Kidney glomerular epithelial cell (primary cell): ENCODE measurements at places on chromosomes 7 and 10.

DNA sequence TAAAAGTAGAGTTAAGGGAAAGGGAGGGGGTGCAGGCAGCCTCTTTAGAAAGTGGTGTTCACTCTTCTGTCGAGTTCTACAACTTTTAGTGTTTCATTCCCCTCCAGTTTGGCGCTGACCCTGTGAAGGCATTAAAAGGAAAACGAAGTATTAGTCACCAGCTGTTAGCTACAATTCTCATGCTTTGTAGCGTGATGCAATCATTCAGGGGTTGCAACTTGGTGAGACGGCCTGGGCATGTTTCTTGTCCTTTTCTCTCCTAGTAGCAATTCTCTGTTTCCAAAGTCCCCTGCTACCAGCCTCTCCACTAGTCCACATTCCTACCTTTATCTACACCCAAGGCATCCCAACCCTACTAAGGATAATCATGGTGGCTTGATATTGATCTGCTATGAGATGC, 33.7 kb upstream of the DGKI start:
- no peak for DNase-seq

DNA sequence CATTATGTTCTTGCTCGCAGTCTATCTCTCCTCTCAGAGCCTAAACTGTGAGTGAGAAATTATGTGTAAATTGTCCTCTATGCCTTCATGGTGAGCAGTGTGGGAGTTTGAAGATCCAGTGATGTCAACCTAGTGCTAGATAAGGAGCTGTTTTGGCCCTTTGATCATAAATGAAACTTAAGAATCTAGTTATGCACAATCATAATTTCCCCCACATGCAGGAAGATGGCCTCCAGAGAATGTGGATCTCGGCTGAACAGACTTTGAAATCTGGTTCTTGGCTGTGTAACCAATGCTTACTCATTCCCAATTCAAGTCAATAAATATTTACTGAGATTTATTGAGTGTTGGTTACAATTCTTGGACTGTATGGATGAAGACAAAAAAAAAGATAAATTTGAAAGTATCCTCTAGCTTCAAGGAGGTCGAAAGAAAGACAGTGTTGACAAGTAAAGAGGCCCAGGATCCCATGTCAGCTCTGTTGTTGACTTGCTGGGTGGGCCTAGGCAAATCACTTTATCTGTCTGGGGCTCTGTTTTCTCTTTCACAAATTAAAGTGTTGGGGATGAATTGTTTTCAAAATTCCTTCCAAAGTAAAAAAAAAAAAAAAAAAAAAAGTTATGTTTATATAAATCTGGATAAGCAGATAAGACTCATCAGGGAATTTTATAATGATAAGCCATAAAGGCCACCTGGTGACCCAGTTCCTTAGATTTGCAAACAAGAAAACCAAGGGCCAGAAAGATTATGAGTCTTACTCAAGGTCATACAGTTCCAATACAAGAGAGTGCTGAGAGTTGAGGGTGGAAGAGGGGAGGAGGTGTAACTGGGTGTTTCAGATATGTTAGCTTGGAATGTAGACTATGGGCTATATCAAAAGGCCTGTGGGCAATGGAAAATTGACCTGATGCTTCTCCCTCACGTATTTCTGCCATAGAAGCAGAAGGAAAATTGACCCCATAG, 969.9 kb downstream of the KCNMA1 start:
- DNase-seq = no peak

- DNase-seq = no peak
These were observed at the start of gene GIMAP4 for GRCh38 chr7:150567169-150567568. TSS of gene GIMAP4 (plus strand) at chr7:150567390. CDS start at chr7:150569902, 2,512 bp downstream.

DNA sequence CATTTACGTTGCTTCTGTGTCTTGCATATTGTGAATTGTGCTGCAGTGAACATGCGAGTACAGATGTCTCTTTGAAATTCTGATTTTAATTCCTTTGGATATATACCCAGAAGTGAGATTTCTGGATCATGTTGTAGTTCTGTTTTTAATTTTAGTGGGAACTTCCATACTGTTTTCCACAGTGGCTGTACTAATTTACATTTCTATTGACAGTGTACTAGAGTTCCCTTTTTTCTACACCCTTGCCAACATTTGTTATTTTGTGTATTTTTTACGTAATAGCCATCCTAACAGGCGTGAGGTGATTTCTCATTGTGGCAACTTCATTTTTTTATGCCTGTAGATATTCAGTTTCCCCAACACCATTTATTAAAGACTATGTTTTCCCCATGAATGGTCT, 144.7 kb upstream of the INHBA start:
- DNase-seq = no peak

DNA sequence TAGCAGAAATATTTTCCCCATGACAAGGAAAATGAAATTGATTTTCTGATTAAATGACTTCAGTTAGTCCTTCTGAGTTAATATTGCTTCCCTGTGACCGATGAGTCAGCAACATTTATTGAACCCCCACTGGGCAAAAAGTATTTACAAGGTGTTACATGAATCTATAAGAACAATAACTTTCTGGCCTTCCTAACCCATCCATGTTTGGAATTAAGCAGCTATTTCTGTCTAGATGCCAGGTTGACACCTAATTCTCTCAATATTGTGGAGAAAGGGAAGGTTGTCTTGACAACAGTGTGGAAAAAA, 112.9 kb upstream of the JAZF1 start:
- DNase-seq = no peak

DNA sequence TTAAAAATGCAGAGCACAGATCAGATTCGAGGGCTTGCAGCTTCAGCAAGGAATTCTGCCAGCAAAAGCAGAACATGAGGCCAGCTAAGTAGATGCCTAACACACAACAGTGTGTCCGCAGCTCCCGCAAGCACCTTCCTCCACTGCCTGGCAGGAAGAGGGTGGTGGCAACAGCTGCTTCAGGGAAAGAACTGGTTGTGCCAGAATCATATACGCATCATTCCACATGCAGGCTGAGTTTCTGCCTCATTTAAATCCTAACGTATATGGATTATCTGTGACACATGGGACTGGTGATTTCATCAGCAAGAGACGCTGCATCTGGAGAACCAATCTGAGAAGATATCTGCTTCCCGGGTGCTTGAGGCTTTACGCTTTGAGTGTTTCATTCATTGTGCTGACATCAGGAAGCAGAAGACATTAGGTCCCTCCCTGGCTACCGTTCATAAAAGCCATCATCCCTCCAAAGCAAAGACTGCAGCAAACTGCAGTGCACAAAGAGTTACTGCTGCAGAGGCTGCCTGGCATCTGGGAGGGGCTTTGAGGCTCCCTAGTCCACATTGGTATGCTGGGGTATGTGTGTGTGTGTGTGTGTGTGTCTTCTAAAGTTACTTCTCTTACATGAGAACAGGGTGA, 78.8 kb downstream of the FAM13C start:
- no peak for DNase-seq

DNA sequence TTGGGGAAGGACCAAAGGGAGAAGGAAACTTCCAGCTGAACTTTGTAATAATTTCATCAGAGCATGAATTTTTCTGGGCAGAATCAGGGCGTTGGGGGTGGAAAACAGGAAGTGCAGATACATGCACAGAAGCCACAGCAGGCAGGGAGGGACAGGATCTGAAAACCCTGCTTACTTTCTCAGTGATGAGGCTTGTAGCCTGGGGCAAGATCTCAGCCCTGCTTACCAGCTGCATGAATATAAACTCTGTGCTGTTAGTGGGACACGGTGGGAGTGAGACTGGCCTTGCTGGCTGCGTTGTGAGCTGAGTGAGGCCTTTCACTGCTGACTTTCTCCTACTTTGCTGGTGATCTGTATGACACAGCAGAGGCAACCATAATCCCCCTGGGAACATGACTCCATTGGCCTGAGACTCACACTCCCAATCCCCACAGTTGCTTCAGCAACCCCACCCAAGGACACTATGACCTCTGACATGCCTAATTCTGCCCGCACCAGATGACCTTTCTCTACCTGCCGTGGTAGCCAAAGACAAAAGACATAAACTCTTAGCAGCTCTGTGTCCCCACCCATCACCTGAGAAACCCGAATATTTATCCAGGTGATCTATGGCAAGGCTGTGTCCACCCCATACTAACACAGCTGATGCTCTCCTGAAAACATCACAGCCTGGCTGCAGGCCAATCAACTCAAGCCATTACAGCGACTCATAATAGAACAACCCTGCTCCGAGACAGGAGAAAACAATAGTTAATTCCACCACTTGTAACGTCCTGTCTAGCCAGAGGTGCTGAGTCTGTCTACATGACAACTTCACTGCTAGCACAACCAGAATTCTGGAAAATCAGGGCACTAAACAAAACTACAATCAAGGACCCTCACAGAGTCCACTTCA, 190.7 kb upstream of the CHRM2 start:
- no peak for DNase-seq

DNA sequence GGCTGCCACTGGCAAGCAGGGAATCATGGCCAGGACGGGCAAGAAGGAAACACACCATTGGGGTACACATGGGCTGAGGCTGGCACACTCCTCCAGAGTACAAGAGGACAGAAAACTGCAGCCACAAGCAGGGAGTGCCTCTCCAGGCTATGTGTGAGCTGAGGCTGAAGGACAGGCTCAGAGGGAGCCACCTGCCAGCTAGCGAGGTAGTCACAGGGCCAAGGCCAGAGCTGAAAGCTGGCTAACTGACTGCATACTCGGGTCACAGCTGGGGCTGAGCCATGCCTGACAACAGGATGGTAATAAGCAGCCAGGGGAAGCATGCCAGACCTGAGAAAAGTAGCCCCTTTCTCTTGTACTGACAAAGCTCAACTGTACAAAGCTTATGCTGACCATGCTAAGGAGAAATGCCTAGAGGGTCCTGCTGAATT, 52.0 kb downstream of the KIF5B start:
- DNase-seq = no peak

DNA sequence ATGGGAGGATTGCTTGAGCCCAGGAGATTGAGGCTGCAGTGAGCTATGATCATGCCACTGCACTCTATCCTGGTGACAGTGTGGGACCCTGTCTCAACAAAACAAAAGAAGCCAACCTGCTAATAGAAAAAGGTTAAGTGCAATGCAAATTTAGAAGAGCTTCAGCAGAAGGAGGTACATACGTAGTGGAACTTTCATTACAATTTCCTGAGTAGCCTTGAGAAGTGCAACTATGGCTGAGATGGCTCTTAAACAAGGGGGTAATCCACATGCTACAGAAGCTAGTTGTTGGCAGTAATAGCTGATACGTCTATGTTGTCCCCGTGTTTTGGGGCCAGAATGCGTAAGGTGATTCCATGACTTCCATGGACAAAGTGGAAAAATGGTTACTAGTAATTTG, 10.7 kb upstream of the NT5C3A start:
- no peak for DNase-seq

- DNase-seq = peak; percentile 93
These were observed 30.4 kb downstream of the DDC start for GRCh38 chr7:50534690-50535290.

GRCh38 chr7:78473021-78473420, 674.4 kb downstream of the PHTF2 start:
- no peak for DNase-seq

DNA sequence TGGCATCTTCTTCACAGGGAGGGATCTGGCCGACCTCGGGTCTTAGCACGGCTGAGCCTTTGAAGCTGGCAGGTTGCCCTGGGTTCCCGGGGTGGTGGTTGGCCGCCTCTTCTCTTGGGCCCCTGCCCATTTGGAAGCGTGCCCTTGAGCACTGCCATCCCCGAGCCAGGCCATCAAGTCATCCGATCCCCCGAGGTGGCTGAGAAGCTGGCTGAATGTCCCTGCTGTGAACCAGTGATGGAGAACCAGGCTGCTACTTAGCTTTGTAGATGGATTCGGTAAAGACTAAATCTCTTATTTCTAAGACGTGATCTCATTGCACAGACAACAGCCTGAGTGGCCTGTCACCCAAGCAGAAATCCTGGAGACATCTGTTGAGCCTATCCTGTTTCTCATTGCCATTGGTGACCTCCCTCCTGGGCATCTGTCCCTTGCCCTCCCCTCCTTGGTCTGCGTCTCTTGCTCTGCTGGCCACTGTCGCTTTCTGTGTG, 74.3 kb downstream of the GRK5 start:
- DNase-seq = no peak

GRCh38 chr7:150401424-150401790, 22.3 kb downstream of the ZNF775 start:
- no peak for DNase-seq

- DNase-seq = peak; percentile 40
These were observed at the start of gene EFCAB10 for GRCh38 chr7:105581066-105581811. TSS of gene EFCAB10 (minus strand) at chr7:105581493. CDS start at chr7:105581463, 30 bp downstream.

DNA sequence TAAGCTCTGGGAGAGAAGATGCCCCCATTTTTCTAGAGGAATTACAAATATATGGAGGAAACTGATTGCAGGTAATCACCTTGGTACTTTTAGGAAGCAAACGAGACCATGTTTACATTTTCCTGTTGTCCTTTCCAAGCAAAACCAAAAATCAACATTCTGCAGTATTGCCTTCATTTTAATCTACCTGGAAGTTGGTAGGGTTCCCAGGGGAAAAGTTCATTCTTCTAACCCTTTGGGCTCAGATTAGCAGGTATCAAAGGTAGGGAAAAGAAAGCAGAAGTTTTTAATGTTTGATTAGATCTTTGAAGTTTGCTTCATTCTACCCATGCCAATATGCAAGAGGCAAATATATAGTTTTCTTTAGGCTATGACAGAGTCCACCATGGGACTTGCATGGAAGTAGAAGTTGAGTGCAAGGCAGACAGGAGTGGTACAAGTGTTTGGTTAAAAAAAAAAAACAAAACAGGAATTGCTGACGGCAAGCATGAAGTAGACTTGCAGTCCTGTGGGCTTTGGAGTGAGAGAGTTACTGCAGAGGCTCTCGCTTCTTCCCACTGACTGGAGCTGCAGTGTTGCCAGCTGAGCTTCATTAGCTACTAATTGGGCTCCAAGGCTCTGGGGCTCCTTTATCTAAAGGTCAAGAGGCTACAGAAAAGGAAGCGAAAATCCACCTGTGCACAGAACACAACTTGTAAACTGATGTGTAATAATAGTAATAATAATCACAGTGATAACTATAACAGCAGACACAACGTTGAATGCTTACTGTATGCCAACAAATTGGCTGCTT, 28.9 kb upstream of the ASAH2 start:
- DNase-seq = no peak

- peak; percentile 51 for DNase-seq
These were observed 84.0 kb downstream of the NRBF2 start for GRCh38 chr10:63217120-63217605.

DNA sequence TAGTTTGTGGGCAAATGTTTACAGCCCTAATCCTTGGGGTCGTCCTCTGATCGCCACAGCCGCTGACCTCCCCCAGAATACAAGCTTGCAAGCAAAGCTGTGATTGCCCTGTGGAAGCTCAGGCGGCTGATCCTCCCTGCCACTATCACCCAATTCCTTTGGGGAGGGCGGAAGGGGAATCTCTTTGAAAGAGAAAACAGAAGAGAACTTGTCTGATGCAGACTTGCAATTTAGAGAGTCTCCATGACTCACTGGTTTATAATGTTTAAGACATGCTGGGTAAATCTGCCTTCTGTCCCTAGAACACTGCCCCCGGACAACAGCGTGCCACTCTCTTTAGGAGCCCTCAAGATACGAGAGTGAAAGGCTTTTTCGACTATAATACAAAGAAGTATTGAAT, 75.5 kb downstream of the NRP1 start:
- peak; percentile 38 for DNase-seq
